ENCODE measurements at places on chromosomes 6 and 20.

- no peak for DNase-seq
Measured at GRCh38 chr6:127475135-127475822, 16.1 kb upstream of the KIAA0408 start.

DNA sequence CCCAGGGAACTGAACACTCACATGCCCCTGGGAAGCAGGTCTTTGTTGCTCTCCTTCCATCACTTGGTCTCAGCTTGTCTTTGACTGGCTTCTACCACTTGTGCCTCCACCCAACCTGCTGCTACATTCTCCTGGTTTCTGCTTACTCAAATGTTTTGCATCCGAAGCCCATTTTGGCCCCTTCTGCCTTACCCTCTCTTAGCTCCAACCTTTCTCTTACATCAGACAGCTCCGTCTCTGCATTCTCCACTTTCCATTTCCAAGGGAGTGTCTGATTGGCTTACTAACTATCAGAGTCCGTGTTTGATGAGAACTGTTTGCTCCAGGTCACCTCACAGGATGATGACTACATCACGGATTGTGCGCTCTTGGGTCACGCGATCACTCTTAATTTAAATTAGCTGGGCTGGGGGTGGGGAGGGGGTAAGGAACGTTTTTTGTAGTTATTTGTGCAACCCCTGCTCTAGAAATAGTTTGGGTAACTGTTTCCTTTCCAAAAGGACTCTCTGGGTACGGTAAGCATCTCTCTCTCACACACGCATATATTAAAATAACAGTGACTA lies 844 bp upstream of the ABRACL start:
- no peak for DNase-seq

DNA sequence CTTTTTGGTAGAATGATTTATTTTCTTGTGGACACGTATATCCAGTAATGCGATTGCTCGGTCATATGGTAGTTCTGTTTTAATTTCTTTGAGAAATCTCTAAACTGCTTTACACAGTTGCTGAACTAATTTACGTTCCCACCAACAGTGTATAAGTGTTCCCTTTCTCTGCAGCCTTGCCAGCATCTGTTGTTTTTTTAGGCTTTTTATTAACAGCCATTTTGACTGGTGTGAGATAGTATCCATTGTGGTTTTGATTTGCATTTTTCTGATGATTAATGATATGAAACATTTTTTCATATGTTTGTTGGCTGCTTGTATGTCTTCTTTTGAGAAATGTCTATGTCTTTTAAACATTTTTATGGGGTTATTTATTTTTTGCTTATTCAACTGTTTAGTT lies 196.7 kb downstream of the MOXD1 start:
- no peak for DNase-seq

DNA sequence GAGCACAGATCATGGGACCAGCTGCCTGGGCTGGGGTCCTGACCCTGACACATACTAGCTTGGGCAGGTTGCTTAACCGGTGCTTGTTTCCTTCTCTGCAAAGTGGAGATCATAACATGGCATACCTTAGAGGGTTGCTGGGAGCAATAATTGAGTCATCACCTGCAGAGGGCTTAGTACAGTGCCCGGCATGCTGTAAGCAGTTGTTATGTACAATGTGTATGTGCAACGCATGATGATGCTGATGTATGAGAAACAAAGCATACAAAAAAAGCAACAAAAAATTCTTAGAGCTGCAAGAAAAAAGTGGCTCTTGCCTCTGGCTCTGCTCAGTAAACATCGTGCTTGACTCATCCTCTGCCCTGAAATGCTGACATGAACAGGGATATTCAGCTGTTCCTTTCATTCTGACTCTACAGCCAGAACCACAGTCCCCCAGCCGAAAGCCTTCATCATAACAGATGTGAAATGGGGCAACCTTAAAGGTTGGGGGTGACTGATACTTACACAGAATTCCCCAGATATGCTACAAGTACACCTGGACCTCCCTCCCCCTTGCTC lies 91.7 kb downstream of the CLIC5 start:
- no peak for DNase-seq

DNA sequence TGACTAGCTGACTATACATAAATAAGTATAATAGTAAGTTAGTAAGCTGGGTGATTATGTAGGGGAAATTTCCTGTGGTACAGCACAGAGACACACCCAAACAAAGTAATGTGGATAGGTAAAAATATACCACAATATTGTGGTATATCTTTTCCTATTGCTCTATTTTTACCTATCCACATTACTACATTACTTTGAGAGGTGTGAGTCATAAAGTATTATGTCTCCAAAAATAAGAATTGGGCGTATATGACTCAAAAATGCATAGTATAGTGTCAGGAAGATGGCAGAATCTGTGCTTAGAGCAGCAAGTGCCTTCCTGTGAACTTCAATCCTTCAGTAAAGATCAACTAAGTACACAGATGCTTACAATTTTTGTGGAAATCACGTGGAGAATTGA lies 2.7 kb upstream of the SIRPG start:
- no peak for DNase-seq

DNA sequence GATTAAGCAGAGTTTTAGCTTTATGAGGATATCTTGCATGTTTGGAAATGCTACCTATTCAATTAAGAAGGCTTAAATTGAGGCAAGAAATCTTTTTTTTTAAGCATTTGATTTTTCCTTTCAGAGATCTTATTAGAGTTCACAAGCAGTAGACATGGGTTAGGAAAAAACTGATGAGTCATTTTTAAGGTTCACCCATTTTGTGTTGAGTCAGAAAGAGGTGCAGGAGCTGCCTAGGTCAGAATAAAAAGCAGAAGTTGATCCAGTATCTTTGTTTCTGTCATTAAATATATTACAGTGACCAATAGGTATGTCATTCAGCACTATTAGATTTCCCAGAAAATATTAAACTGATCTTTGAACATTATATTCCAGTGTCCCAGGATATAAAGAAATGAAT lies 306.8 kb downstream of the LMBRD1 start:
- no peak for DNase-seq

- DNase-seq, result no peak
Measured at GRCh38 chr20:15060265-15061060, 723.1 kb upstream of the FLRT3 start.

GRCh38 chr6:111228094-111228493 lies 140.8 kb downstream of the SLC16A10 start:
- no peak for DNase-seq

GRCh38 chr6:71977884-71978283 lies 91.5 kb downstream of the RIMS1 start:
- no peak for DNase-seq

DNA sequence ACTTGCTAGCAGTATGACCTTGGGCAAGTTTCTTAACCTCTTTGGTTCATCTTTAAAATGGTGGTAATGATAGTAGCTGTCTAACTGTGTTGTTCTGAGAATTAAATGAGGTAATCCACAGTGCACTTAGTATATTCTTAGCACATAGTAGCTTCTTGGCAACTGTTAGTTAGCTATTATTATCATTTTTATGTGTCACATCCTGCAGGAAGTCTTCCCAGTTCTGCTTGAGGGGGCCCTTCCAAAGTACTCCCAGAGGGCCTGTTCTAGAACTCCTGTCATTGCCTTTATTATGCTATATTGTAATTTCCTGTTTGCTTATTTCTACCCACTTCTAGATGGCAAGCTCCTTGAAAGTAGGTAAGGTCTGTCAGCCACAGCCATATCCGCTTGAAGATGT lies 30.6 kb downstream of the ANKS1A start:
- DNase-seq, result no peak

DNA sequence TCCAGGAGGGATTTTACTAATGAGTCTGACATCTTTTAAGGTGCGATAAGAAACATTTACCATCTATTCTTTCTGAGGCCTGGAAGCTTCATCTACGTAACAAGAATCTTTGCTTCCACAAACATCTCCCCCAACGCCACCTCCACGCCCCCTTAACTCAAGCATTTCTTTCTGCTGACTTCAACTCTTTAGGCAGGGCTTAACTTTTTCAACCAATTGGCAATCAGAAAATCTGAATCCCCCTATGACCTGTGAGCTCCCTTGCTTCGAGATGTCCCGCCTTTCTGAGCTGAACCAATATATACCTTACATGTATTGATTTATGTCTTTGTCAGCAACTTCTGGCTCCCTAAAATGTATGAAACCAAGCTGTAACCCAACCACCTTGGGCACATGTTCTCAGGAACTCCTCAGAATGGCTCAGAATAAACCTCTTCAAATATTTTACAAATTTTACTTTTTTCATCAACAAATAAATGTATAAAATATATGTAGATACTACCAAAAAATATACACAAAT lies 11.5 kb downstream of the OR2H2 start:
- DNase-seq, result no peak

- DNase-seq, result no peak
Measured at GRCh38 chr20:10927011-10927583, 253.3 kb upstream of the JAG1 start.

GRCh38 chr6:25872814-25873213 lies 1.2 kb downstream of the SLC17A3 start:
- no peak for DNase-seq
